EL (cell line): ENCODE measurements at places on chromosomes 13 and 19.

DNA sequence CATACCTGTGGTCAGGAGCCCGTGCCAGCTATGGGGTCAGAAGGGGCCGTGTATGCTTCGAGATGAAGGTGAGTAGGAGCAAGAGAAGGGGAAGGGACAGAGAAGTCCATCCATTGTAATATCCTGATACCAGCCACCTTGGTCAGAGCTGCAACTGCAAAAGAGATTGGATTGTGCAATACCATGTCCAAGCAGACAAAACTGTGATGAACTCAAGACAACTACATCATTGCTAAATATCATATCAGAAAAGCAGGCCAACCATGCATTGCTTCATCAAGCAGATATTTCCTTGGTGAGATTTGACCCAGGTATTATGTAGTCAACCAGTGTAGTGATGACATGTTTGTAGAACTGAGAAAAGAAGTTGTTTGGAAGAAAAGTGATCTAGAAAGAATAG, 12.1 kb downstream of the HNRNPUL1 start:
- DNase-seq, result no peak

DNA sequence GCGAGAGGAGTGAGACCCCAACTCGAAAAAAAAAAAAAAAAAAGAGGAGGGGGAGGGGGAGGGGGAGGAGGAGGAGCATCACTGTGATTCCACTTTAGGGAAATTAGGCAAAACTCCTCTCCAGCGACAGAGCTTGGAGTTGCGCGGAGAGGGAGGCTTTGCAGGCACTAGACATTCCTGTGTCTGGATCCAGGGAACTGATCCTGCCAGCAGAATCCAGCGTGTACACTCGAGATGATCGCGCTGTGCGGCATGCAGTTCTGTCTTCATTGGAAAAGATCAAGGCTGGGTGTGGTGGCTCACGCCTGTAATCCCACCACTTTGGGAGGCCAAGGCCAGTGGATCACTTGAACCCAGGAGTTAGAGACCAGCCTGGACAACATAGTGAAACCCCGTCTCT, 29.6 kb upstream of the KLF2 start:
- no peak for DNase-seq

GRCh38 chr13:93180356-93180969, 46.1 kb upstream of the GPC6 start:
- DNase-seq, result peak; percentile 1

DNA sequence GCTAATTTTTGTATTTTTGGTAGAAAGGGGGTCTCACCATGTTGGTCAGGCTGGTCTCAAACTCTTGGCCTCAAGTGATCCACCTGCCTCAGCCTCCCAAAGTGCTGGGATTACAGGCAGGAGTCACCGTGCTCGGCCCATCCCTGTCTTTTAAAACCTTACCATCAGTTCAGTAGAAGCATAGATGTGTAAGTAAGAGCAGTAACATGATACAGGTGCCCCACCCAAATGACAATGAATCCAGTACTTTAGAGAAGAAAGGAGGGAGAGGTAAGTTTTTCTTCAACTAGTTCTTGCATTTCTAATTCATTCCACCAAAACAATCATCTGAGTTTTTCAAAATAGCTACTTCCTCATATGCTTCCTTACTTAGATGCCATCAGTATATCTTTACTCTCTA, 21.9 kb downstream of the SPRY2 start:
- no peak for DNase-seq

DNA sequence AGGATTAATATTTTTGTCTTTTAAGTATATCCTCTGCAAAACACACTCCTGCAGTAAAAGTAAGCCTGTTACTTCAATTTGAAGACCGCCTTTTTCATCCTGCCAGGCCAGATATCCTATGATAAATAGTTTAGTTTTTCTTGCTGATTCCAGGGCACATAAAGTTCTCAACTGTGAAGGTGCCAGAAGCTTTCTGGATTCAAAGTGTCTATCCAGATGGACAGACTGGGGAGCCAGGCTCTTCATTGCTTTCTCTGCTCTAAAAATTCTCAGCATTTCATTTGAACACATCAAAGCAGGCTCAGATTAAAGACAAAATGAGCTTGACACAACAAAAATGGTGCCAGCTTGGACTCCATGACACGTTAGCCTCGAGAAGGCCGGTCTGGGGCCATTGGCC, 53.6 kb upstream of the UBL3 start:
- no peak for DNase-seq

DNA sequence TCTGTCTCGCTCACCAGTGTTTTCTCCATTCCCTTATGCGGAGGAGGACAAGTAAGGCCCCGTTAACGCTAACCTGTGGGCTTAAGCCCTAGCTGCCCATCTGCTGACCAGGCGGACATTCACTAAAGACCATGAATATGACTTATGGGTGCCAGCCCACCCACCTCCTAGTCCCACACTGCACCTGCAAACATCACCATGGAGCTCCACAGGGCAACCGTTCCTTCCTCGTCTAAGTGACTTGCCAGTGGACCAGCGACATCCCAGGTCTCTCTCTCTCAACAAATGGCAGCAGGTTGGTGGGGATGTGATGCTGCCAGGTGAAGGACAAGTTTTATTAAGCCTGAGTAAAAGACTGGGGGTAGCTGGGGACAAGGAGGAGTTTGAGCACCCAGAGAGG, 55.2 kb downstream of the CCDC70 start:
- DNase-seq, result no peak

- no peak for DNase-seq
Measured at GRCh38 chr13:101775267-101775666, 322.8 kb downstream of the ITGBL1 start.

GRCh38 chr13:99055735-99056134, 77.9 kb upstream of the DOCK9 start:
- DNase-seq, result no peak

GRCh38 chr13:34308725-34309124, 490.8 kb downstream of the RFC3 start:
- peak; percentile 9 for DNase-seq

DNA sequence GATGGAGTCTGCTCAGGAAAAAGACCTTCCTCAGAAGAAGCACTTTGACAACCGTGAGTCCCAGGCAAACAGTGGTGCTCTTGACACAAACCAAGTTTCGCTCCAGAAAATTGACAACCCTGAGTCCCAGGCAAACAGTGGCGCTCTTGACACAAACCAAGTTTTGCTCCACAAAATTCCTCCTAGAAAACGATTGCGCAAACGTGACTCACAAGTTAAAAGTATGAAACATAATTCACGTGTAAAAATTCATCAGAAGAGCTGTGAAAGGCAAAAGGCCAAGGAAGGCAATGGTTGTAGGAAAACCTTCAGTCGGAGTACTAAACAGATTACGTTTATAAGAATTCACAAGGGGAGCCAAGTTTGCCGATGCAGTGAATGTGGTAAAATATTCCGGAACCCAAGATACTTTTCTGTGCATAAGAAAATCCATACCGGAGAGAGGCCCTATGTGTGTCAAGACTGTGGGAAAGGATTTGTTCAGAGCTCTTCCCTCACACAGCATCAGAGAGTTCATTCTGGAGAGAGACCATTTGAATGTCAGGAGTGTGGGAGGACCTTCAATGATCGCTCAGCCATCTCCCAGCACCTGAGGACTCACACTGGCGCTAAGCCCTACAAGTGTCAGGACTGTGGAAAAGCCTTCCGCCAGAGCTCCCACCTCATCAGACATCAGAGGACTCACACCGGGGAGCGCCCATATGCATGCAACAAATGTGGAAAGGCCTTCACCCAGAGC, 16.2 kb upstream of the ZNF544 start:
- DNase-seq, result no peak

DNA sequence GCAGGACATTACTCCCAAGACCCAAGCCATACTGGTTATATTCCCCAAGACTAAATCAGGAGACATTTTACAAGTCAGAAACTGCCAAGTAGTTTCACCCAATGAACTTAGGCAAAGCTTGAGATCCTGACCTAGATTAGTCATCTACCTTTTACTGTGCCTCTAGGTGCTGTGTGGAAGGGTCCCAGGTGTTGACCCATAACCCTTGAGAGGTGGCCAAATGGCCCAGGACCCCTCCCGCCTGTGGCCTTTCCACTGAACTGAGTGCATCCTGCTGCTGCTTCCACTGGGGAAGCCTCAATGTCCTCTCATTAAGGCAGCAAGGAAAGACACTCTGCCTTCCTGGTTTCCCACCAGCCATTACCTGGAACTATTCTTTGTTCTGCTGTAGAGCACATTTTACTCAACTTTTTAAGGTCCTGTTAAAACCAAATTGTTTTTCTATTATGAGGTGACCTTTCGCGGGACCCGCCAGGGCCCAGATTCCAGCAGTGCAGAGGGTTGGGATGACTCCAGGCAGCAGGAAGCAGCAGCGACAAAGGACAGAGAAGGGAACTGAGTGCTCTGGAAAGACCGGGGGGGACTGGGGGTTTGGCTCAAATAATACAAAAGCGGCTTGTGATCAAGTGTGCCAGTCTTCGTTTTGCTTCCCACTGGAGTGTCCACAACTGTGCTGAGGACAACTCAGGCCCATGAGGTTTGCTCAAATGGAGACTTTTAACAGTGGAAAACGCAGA, 27.1 kb downstream of the ANKRD10 start:
- no peak for DNase-seq

GRCh38 chr19:13827656-13828055, 32.4 kb downstream of the ZSWIM4 start:
- DNase-seq, result no peak

- DNase-seq, result peak; percentile 31
Measured at GRCh38 chr13:111216166-111216960, 101.3 kb downstream of the ARHGEF7 start.

- DNase-seq, result no peak
Measured at GRCh38 chr19:58382997-58383603, 2.3 kb upstream of the ZNF837 start.

GRCh38 chr19:12873891-12874745, 7.1 kb downstream of the DNASE2 start:
- no peak for DNase-seq

- DNase-seq, result no peak
Measured at GRCh38 chr19:38093587-38093986, 130.4 kb downstream of the DPF1 start.

DNA sequence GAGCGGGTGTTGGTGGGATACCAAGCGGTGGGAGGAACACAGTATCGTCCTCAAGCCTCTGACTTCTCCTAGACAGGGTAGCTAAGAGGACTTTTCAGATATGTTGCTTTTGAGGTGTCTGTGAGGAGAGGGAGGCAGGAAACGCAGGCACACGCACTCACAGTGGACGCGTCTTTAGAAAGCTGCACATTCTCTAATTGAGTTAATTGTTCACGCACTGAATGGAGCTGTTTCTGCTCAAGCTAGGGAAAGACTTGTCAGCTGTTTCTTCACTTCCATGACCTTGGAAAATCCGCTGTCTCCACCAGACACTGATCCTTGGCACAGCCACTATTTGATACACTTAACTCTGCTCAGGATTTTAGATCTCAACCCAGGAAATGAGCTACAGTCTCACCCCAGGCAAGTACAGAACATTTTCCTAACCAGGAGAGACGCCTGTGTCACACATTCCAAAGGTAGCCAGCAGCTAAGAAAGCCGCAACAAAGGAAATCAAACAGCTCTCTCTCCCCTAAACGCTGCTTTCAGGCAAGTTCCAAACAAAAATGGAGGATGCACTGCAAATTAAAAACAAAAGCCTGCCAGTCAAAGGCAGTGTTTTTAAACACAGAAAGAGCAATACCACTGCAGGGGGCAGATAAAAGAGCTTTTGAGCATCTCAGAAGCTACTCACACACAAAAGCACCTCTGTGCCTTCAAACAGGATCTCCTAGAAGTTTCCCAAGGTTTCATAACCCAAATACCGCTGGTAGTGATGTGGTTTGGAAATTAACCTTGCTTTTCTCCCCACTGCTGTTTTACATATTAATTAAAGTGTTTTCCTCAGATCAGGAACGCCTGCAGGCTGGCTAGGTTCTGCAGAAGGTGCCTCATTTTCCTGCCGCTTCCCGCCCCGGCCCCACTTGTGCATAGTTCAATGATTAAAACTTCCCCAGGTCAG, 57.3 kb downstream of the IRS2 start:
- no peak for DNase-seq

- DNase-seq, result peak; percentile 47
Measured at GRCh38 chr13:75481176-75482069, 546 bp downstream of the TBC1D4 start.

GRCh38 chr19:3098515-3099346, 4.6 kb downstream of the GNA11 start:
- DNase-seq, result no peak

DNA sequence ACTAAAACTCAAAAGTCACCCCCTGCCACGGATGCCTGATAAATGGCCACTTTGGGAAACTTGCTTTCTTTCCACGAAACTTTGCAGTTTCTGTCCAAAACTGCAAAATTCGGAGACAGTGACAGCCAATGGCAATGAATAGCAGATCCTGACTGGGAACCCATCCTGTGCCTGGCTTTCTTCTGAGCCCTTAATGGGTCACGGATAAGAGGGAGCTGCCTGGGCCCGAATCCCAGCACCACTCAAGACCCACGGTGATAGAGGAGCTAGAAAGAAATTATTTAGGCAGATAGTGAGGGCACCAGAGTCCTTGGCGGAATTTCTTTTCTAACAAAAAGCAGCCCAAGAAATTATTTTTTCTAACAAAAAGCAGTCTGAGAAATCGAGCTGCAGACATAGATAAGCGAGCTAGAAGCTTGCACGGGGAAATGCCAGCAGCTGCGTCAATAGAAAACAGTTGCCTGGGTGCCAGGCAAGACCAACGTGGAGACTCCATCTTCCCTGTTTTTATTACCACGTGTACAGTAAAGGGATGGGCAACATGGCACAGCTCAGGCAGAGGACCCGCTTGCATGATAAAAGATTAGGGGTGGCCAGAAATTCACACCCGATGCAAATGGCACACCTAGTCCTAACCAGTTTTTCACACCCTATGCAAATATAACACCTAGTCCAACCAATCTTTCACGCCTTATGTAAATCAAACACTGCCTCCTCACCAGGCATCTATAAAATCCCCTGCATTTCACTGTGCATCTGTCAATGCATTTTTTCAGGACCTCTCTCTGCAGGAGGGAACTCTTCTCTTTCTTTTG, 7.1 kb upstream of the HSH2D start:
- no peak for DNase-seq

GRCh38 chr13:83829810-83830209, 52.5 kb downstream of the SLITRK1 start:
- no peak for DNase-seq

- no peak for DNase-seq
Measured at GRCh38 chr13:66659286-66659685, 570.9 kb downstream of the PCDH9 start.

DNA sequence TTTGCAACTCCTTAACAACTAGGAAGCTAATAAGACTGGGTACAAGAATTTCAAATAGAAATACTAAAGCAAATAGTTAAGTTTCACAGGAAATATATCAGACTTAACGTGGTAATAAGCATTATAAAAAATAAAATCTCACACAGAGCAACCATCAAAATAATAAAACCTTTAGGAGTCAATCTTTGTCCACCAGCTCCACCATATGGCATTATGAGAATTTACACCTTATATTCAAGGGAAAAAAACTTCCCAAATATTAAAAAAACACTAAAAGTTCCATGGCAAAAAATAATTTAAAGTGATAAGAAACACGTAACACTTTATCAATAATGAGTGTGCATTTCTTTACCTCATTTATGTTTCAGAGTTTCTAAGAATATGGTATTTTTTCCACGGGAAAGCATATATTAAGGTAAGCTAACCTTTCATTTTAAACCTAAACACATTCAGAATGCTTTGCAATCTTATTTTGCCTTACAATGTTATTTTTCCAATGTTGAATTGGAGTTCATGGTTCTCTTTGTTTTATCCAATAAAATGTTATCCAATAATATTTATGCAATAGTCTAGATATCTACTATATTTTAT, 423.2 kb upstream of the SGCG start:
- DNase-seq, result no peak
